ENCODE measurements at places on chromosomes 6 and 20.

DNA sequence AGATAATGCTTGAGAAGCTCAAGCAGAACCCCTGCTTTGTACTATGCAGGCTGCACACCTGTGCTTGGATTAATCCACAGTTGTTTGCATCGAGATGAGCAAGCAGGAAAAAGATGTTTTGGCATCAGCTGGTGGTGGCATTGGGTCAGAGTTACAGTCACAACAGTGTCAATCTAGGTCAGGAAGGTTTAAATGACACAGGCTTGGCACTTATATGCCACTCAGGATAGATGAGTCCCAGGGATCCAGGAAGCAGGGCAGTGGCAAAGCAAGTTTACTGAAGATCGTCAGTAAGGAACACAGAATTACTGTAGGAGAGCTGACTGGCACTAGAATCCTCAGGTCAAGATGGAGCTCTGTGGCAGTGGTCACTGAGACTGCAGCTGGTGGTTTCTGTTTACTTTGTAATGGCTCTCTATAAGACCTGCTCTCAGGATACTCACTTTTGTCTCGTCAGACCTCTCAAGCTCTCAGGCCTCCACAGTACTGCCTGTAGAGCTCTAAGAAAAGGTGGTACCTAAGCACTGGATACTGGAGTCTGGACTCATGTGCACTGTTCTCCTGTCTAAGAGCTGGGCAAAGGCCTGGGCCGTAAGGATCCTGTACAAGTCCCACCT is 110.1 kb upstream of the HS3ST5 start:
- H3K4me3 ChIP-seq = no peak overlapping the region
- no peaks in the 10 kb centered on the region for H3K4me1 ChIP-seq
- no peak overlapping the region for H3K27ac ChIP-seq
- H3K36me3 ChIP-seq = no peaks in the 10 kb centered on the region
- H3K27me3 ChIP-seq = no peaks in the 10 kb centered on the region
- no peak for DNase-seq

- H3K27me3 ChIP-seq = no peaks in the 10 kb centered on the region
- no peak overlapping the region for H3K27ac ChIP-seq
- H3K36me3 ChIP-seq = no peaks in the 10 kb centered on the region
- DNase-seq = no peak
- H3K4me3 ChIP-seq = no peak overlapping the region
Observed at GRCh38 chr6:167302074-167302473, 11.0 kb downstream of the UNC93A start.

DNA sequence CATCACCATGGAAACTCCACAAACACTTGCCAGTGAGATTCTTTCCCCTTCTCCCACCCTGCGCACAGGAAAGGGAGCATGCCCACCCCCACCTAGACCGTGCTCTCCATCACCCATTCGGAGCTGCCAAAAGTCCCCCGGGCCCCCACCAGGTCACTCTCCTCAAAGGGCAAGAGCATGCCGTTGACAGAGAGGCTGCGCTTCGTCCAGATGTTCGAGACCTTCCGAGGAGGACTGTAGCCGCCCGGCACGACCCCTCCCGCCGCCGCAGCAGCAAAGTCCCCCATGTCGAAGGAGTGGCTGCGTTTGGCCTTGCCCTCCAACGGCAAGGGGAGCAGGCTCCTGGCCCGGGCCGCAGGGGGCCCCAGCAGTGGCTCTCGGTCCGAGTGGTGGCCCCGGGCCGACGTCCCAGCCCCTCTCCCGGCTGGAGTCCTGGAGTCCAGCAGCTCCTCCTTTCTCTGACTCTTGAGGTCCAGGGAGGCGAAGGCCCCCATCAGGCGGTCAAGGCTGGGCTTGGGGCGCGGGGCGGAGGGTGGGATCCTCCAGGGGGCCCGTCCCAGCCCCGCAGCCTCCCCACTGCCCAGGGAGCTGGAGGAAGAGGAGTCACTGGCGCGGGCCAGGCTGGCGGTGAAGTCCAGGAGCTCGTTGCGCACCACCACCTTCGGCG is 195.2 kb downstream of the LRFN2 start:
- H3K4me1 ChIP-seq = peaks cover 39% of the 10 kb centered on the region
- H3K4me3 ChIP-seq = no peak overlapping the region
- no peaks in the 10 kb centered on the region for H3K27me3 ChIP-seq
- no peak overlapping the region for H3K27ac ChIP-seq
- no peak for DNase-seq

DNA sequence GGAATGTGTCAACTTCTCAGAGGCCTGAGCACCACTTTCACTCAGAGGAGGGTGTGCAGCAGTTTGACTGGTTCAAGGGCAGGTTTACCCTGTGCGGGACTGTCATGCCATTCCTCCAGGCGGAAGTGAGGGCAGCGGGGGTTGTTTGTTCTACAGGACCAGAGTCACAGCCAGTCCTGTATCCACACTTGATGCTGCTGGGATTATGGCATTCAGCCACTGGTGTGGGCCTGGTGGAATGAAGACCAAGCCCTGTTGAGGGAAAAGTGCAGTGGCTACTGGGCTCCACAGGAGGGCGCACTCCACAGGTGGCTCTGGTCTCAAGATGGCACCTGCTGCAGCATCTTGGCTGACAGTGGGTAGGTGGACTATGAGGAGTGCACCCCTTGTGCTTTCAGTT is 14.8 kb downstream of the SEMG2 start:
- H3K27ac ChIP-seq = no peak overlapping the region
- no peak overlapping the region for H3K4me3 ChIP-seq
- H3K36me3 ChIP-seq = no peaks in the 10 kb centered on the region
- H3K4me1 ChIP-seq = no peaks in the 10 kb centered on the region
- DNase-seq = no peak

DNA sequence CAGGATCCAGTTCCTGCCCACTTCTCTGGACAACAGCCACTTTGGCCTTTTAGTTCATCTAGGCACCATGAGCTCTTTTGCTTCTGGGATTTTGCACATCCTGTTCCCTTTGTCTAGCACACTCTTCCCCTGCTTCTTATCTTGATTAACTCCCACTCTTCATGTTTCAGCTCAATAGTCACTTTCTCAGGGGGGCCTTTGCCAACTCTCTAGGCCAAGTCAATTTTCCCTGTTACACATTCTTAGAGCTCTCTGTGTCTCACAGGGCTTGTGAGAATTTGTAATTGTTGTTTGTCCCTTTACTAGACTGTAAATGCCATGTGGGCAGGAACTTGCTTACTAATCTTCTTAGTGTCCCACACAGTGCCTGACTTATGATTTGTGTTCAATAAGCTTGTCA is 58.1 kb upstream of the EPB41L1 start:
- no peak overlapping the region for H3K4me3 ChIP-seq
- peaks cover 27% of the 10 kb centered on the region for H3K27me3 ChIP-seq
- H3K4me1 ChIP-seq = peaks cover 15% of the 10 kb centered on the region
- no peak overlapping the region for H3K27ac ChIP-seq
- no peaks in the 10 kb centered on the region for H3K36me3 ChIP-seq

DNA sequence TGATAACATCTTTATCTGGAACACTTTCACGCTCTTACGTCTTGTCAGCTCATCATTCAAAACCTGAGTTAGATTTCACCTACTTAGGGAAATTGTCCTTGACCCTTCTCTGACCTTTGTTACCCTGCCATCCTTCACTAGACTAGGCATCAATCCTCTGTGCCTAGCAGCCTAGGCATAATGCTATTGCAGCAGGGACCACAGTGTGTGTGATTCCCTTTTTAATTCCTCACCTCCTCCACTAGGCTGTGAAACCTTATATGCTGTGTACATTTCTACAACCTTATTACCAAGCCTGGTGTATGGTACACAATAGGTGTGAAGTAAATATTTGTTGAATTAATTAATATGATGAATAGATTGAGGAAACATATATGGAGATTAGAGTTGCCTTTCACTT is 66.7 kb upstream of the DEFB112 start:
- H3K4me1 ChIP-seq = no peaks in the 10 kb centered on the region
- H3K36me3 ChIP-seq = no peaks in the 10 kb centered on the region
- H3K4me3 ChIP-seq = no peak overlapping the region
- no peaks in the 10 kb centered on the region for H3K27me3 ChIP-seq
- DNase-seq = no peak

GRCh38 chr20:45344168-45344860 is 3.9 kb downstream of the SDC4 start:
- H3K4me3 ChIP-seq = peak overlapping the region; percentile 87
- H3K27ac ChIP-seq = no peak overlapping the region
- H3K36me3 ChIP-seq = peaks cover 64% of the 10 kb centered on the region
- DNase-seq = no peak
- peaks cover 59% of the 10 kb centered on the region for H3K4me1 ChIP-seq
- no peaks in the 10 kb centered on the region for H3K27me3 ChIP-seq

GRCh38 chr6:22059126-22059525 is 237.7 kb downstream of the PRL start:
- H3K27ac ChIP-seq = no peak overlapping the region
- H3K27me3 ChIP-seq = no peaks in the 10 kb centered on the region
- H3K4me3 ChIP-seq = no peak overlapping the region
- DNase-seq = no peak
- H3K36me3 ChIP-seq = peaks cover 8% of the 10 kb centered on the region

GRCh38 chr6:157823528-157824370 is 703 bp downstream of the SNX9 start:
- H3K27ac ChIP-seq = peak overlapping the region; percentile 96
- peak overlapping the region; percentile 92 for H3K4me3 ChIP-seq
- peaks cover 28% of the 10 kb centered on the region for H3K27me3 ChIP-seq
- DNase-seq = peak; percentile 71

- H3K4me3 ChIP-seq = no peak overlapping the region
- no peak overlapping the region for H3K27ac ChIP-seq
- no peaks in the 10 kb centered on the region for H3K36me3 ChIP-seq
- DNase-seq = no peak
- no peaks in the 10 kb centered on the region for H3K4me1 ChIP-seq
Observed at GRCh38 chr20:40293740-40294139, 395.3 kb downstream of the MAFB start.

- no peak overlapping the region for H3K4me3 ChIP-seq
- no peaks in the 10 kb centered on the region for H3K36me3 ChIP-seq
- H3K27ac ChIP-seq = no peak overlapping the region
- DNase-seq = no peak
- H3K27me3 ChIP-seq = peaks cover 3% of the 10 kb centered on the region
Observed at GRCh38 chr20:53922901-53923314, 147.5 kb downstream of the BCAS1 start.

DNA sequence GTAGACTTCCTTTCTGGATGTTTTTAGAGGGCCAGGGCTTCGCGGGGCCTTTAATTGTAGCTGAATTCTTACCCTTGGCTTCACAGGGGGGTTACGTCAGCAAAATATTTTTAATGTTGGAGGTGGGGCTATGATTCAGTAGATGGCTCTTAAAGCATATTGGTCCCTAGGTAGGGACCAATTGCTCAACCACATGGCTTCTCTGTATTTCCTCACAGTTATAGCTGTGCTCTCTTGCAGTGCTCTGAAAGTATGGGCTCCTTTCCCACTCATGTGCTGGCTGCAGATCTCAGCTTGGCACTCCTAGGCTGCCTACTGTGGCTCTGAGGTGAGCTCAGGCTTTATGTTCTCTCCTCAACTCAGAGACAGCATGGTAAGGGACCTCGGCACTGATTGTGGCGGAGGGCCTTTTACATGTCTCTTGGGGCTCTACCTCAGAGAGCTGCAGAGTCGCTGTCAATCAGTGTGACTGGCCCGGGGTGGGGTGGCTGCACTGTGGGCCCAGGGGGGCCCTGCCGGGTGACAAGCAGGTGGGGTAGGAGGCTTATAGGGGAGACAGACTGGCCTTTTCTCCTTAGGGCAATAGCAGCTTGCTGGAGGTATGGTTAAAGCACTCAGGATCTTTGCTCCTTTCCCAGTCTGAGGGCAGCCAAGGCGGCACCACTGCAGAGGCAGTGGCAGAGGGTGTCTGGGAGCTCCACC is 318.0 kb downstream of the DOK5 start:
- H3K4me3 ChIP-seq = no peak overlapping the region
- H3K4me1 ChIP-seq = no peaks in the 10 kb centered on the region
- H3K27ac ChIP-seq = no peak overlapping the region

- H3K27ac ChIP-seq = no peak overlapping the region
- peaks cover 54% of the 10 kb centered on the region for H3K4me1 ChIP-seq
- no peaks in the 10 kb centered on the region for H3K27me3 ChIP-seq
- no peak for DNase-seq
- no peak overlapping the region for H3K4me3 ChIP-seq
Observed at GRCh38 chr20:24987244-24987643, 5.3 kb downstream of the APMAP start.

DNA sequence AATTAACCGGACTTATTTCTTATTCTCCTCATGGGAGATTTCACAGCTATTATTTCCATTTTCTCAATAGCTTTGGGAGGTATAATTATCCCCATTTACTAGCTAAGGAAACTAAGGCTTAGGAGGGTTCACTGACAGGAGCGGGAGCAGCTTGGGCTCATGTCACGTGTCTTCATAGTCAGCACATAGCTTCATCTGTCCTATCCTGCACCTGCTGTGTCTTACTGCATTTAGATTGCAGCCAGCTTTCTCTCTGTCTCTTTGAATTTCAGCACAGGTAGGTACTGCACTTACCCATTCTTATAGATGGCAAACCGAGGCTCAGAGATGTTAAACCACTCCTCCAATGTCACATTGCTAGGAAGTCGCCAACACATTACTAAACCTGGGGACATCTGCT is 839.9 kb downstream of the MAFB start:
- H3K27me3 ChIP-seq = no peaks in the 10 kb centered on the region
- H3K4me1 ChIP-seq = no peaks in the 10 kb centered on the region
- no peaks in the 10 kb centered on the region for H3K36me3 ChIP-seq
- no peak overlapping the region for H3K27ac ChIP-seq
- H3K4me3 ChIP-seq = no peak overlapping the region
- DNase-seq = no peak

DNA sequence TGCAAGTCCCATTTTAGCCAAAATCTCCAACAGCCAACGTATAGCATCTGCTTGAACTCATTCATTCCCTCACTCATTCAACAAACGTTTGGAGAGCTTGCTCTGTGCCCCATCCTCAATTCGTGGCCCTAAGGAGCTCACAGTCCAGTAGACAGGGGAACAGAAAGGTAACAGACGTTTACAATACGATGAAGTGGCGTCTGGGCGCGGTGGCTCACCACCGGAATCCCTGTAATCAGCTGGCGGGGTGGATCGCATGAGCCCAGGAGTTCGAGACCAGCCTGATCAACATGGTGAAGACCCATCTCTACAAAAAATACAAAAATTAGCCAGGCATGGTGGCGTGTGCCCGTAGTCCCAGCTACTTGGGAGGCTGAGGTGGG is 790 bp upstream of the E2F1 start:
- H3K4me3 ChIP-seq = peak overlapping the region; percentile 63
- no peak for DNase-seq
- H3K36me3 ChIP-seq = peaks cover 19% of the 10 kb centered on the region
- H3K27ac ChIP-seq = peak overlapping the region; percentile 74
- no peaks in the 10 kb centered on the region for H3K27me3 ChIP-seq

DNA sequence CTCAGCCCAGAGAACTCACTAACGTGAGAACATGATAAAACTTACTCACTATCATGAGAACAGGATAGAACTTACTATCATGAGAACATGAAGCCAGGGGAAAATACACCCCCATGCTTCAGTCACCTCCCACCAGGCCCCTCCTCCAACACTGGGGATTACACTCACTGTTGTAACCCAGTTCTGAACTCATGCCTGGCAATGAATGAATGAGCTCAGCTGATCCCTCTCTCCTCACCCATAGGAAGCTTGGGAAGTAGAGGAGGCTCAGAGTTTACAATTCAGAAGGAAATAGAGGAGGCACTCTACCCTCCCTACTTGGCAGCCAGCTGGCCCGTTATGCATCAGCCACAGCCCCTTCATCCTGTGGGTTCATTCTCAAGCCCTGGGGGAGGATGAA is 102.5 kb downstream of the EYA2 start:
- no peak overlapping the region for H3K4me3 ChIP-seq
- no peak for DNase-seq
- peaks cover 41% of the 10 kb centered on the region for H3K4me1 ChIP-seq
- H3K27ac ChIP-seq = no peak overlapping the region
- no peaks in the 10 kb centered on the region for H3K36me3 ChIP-seq
- peaks cover 20% of the 10 kb centered on the region for H3K27me3 ChIP-seq

All from activated T-helper 2 cell treated with anti-CD3 and anti-CD28 coated beads, Interferon-gamma antibody, Interleukin-2, Interleukin-4, amounts not matched to agents 10 μg/mL and 5 μg/mL and 100 μg/mL, durations not matched to agents 14 hours and 24 hours and 36 hours (primary cell).